ENCODE measurements at places on chromosomes 12 and 14.
A peak's percentile ranks its signal among the peaks of the same experiment; 100 is the strongest.

DNA sequence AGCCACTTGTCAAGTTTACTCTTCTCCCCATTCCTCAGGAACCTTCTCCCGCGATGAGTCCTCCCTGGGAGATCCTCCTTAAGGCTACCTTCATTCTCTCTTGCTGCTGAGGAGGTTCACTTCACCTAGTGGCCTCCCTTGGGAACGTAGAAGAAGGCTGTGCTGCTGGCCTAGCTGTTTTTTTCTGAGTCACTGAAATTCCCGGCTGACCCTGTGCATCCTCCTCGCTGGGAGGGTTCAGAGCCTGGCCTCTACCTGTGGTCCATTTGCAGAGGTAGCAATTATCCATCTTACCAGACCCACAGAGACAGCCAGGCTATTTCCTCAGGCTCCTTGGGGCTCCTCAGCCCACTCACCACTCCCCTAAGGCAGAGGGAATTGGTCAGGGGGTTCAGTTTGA is 4.6 kb downstream of the KRT82 start:
- no peak for DNase-seq

GRCh38 chr12:62363506-62363905 is 103.1 kb upstream of the MON2 start:
- DNase-seq = no peak

- no peak for DNase-seq
These were observed 27.4 kb downstream of the MDM2 start for GRCh38 chr12:68835333-68835908.

DNA sequence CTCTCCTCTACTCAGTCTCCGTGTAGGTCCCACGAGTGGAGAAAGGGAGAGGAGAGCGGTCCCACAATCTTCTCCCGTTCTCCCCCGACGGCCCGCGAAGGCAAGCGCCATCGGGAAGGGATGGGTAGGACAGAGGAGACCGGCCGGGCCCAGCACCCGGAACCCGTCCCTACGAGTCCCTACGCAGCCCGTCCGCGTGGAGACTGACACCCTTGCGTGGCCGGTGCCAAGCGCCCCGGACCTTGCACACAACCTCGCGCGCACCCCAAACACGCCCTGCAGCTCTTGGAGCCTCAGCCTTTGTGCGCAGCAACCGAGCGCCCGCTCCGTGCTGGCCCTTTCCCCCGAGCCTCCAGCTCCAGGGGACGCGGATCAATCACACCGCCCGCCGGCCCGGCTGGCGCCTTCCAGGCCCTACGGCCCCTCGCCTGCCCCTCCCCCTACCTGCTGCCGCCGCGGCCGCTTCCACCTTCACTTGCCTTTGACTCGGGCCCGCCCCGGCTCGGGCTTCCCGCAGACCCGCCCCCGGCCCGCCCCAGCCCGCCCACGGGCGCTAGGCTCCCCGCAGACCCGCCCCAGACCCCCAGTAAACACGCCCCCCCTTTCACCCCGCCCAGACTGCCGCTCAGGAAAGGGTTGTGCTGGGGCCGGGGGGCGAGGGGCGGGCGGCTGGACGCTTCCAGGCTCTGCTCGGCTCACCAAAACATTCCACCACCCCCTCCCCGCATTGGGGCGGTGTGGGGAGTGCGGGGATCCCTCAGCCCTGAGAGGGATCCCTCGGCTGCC is at the start of gene NDRG2:
Gene NDRG2, minus strand, starts transcription at position 477 of the 786 bp plus-strand sequence. CDS start 1,746 bp downstream, outside the sequence.
- peak; percentile 76 for DNase-seq

GRCh38 chr12:132966676-132967415 is 10.7 kb upstream of the ZNF605 start:
- no peak for DNase-seq

- DNase-seq = peak; percentile 75
These were observed 32.9 kb downstream of the ZFYVE21 start for GRCh38 chr14:103748534-103748857.

DNA sequence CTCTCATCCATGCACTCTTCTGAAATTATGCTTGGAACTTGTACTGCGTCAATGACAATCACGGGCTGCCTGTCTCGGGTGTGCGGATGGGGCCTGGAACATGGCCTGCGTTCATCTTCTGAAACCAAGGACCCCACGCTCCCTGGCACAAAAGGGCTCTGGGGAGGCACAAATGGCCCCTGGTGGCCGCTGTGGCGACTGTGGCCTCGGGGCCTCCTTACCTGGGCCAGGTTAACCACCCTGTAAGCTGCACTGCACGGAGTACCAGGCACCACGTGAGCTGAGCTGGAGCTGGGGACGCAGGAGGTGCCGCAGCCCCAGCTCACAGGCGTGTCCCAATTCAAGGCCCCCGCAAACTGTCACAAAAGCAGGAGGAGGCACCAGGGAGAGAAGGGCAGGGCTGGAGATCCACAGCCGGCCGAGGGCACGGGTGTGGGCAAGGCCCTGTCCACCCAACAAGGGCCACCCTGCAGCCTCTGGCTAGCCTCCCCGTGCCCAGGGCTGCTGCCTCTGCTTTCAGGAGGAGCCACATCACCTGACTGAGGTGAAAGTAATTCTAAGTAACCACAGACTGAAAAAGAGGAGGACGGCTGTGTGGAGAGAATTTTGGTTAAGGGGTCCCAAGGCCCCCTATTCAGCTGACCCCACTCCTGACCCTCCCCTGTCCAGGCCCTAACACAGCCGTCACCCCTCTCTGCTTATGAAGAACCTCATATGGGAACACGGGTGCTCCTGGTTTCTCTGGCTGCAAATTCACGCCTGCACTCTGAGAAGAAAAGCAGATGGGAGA is 61.1 kb upstream of the GALNT9 start:
- DNase-seq = no peak

- DNase-seq = no peak
These were observed 282.7 kb downstream of the AKAP6 start for GRCh38 chr14:32611752-32612151.

DNA sequence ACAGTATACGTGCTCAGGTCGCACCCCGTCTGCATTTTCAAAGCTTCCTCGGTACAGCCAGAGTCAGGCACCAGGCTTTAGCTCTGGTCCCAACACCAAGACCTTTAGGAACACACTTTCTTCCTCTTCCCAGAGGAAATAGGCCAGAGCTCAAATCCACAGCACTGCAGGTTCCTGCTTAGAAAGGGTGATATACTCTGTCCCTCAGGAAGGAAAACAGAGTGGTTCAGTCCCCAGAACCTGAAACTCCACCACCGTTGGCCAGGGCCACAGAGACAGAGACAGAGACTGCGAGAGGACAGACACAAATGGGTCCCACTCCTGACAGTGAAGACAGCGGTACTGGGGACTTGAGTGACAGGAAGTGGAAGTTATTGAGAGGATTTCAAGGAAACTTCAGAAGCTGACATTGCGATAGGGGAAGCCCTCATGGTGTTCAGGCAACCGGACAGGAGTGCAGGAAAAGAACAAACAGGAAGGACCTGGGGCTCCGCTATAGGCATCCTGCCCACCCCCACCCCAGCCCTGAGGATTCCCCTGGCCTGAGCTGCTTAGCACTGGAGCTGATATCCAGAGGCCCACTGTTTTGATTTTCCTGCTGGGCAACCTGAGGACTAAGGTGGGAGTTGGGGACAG is 5.5 kb upstream of the KRT8 start:
- DNase-seq = no peak

DNA sequence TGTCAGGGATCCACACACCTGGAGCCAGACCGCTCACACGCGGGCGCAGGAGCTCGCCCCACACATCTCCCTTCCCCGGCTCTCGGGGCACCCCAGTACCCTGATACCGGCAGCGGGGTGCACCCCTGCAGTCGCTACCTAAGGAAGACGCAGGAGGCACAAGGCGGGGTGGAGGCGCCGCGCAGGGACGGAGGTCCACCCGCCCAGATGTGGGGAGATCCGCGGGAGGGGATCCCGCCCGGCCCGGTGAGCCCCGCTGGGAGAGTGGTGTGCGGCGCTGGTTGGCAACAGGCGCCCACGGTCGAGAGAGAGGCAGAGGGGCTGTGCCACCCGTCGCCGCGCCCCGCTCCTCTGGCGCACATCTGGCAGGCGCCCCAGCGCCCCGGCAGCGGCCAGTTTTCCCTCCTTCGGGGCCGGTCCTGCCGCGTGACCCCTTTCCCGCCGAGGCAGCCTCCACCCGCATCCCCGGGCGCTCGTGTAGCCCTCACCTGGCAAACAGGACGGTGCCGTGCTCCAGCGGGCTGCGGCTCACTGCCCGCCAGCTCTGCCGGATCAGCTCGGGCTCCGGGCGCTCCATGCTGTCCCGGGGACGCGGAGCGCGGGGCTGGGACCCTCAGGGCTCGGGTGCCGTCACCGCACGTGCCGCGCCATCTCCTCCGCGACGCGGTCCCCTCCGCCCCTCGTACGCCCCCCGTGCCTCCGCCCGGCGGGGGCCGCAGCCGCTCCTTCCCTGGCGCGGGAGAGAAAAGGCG is 469 bp downstream of the NGB start:
- DNase-seq = no peak

DNA sequence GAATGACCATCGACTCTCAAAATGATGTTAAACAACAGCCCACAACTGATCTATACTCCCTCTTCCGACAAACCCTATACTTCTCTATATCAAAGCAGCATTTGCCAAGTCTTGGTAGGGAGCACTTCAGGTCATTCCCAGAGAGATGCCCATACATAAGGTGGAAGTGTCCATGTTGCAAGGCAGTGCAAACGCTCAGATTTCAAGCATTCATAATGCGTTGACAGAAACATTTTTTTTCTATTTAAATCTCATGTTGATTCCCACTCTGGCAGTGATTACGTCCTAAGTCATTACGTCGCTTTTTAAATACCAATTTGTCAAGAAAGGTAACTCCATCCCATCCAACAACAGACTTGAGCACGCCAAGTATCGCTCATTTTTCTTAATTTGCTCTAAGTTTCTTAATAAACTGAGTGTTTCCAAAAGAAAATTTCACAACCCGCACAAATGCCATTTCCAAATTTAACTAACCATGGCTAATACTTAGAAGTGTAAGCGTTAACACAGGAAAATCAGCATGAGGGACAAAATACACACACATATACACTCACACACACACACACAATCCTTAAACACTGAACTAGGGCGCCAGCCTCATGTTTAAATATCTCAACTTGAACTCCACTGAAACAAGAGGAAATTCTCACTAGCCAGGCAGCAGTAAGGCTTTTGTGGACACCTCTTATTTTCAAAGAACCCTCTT is 1.1 kb downstream of the GXYLT1 start:
- DNase-seq = peak; percentile 8

DNA sequence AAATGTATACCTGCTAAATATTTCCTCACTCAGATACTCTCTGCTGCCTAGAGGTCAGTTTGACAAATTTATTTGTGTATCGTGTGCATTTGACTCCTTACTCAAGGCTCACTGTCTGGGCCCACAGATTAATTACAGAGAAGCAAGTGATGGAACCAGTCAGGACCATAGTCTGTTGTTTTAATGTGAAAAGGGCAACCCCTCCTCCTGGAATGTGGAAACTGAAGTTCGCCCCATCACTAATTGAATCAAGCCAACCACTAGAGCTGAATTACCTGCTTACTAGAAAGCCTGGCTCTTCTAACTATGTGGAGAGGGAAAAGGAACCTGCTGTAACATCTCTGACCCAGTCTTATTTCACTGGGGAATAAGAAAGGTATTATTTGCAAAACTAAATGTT is 199.9 kb upstream of the KRR1 start:
- DNase-seq = no peak

- no peak for DNase-seq
These were observed 180.8 kb downstream of the ZFP36L1 start for GRCh38 chr14:68612049-68612448.

DNA sequence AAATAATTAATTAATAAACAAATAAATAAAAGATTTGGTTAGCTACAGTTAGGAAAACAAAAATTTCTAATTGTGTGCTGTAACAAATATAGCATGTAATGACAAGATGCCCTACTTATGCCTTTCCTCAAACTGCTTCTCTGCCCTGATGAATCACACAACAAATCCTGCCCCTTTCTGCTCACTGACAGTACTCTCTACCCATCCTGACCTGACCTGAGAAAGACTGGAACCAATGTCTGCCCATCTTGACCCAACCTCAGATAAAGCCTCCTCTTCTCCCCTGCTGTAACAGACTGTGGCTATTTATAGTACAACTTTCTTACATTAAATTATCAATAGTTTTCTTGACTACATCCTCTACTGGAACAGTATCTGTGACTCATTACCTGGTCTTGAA is 43.7 kb downstream of the PPP1R13B start:
- no peak for DNase-seq

- DNase-seq = no peak
These were observed 425.9 kb downstream of the FSCB start for GRCh38 chr14:44081146-44081545.

- DNase-seq = no peak
These were observed 32.2 kb upstream of the BCL11B start for GRCh38 chr14:99304208-99304607.

- no peak for DNase-seq
These were observed 126.2 kb downstream of the CRADD start for GRCh38 chr12:93803424-93803807.

- DNase-seq = no peak
These were observed 16.7 kb downstream of the HMGA2 start for GRCh38 chr12:65840793-65841670.

DNA sequence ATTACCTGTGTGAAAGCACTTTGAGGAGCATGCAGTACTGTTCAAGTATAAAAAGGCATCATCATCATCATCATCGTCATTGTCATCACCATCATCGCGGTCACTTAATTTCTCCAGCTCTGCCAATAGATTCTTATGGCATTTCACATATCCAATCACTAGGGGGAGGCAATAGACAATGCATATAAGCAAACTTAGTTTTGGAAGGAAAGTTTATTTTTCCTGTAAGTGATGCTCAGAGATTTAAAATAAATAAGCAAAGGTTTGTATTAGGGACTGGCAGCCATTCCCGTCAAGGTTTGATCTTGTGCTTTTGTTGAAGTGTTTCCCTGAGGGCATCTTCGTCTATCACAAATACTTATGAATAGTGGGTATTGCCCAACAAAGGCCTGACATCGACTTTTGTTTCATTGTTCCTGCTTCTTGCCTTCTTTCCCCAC is 127.4 kb downstream of the KTN1 start:
- DNase-seq = no peak

DNA sequence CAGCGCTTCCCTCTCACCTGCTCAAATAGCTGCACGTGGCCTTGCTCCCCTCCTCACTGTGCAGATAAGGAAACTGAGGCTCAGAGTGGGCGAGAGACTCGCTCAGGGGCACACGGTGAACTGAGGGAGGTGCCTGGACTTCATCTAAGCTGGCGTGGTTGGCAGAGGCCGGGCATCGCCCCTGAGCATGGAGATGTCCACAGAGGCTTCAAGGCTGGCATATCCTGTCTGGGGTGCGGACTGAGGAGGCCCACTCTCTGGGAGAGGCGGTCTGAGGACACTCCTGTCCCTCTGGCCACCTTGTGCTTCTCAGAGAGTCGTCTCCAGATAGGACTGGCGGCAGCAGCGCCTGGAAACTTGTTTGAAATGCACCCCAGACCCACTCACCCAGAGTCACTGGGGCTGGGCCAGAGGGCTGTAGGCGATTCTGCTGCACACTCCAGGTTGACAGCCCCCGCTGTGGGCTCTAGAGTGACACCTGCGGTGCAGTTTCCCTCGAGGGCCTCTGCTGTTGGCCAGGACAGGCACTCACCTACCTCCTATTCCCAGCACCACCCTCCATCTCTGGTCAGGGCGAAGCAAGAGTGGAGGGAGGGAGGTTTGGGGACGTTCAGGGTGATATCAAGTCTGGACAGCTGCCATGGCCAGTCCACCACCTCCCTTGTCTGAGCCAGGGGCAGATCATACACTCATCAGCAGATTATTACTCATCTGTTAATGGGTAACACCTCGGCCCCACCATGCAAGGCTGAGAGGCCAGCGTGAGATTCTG is 11.2 kb upstream of the LBHD2 start:
- no peak for DNase-seq

All from activated CD4-positive, alpha-beta T cell treated with anti-CD3 and anti-CD28 coated beads, Interleukin-2, amount 10 ng/mL, durations not matched to agents 7 days and 5 days (primary cell).